ENCODE measurements at places on chromosomes 5 and 9.

DNA sequence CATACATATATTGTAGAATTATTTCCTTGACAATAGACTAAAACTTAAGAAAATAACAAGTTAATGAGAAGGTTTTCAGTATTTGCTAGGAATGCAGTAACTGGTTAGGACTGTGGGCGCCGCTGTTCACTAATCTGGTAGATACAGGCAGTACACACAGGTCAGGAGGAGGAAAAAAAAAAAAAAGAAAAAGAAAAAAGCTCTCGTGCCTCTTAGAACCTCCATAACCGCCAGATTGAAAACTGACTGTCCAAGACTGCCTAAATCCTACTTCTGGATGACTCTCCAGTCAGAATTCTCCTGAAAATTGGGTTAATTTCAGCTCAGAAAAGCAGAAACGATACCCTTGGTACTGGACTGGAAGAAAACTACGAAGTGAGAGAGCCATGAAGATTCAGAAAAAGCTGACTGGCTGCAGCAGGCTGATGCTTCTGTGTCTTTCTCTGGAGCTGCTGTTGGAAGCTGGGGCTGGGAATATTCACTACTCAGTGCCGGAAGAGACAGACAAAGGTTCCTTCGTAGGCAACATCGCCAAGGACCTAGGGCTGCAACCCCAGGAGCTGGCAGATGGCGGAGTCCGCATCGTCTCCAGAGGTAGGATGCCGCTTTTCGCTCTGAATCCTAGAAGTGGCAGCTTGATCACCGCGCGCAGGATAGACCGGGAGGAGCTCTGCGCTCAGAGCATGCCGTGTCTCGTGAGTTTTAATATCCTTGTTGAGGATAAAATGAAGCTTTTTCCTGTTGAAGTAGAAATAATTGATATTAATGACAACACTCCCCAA is at the start of gene PCDHGA1:
PCDHGA1 (plus strand) TSS at position 216 of the 782 bp plus-strand sequence.
- DNase-seq = no peak

GRCh38 chr5:73330613-73331012 is 118.0 kb downstream of the FOXD1 start:
- DNase-seq = no peak

DNA sequence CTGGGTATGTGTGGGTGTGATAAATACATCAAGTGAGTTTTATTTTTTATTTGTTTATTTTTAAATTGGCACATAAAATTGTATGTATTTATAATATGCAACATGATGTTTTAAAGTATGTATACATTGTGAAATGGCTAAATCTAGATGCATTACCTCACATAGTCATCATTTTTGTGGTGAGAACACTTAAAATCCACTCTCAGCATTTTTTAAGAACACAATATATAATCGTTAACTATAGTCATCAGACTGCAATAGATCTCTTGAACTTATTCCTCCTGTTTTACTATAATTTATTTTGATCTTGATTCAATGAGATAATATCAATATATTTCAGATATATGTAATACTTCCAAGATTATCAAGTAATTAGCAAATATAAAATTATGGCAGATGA is 93.9 kb upstream of the ALDH1A1 start:
- no peak for DNase-seq

GRCh38 chr5:116645627-116646026 is 71.0 kb upstream of the SEMA6A start:
- no peak for DNase-seq

GRCh38 chr5:82622205-82622604 is 344.1 kb upstream of the RPS23 start:
- DNase-seq = no peak

GRCh38 chr9:69379270-69379982 is 54.4 kb downstream of the ENTREP1 start:
- DNase-seq = no peak

- no peak for DNase-seq
Observed at GRCh38 chr5:17720071-17720470, 85.8 kb downstream of the TAF11L14 start.

DNA sequence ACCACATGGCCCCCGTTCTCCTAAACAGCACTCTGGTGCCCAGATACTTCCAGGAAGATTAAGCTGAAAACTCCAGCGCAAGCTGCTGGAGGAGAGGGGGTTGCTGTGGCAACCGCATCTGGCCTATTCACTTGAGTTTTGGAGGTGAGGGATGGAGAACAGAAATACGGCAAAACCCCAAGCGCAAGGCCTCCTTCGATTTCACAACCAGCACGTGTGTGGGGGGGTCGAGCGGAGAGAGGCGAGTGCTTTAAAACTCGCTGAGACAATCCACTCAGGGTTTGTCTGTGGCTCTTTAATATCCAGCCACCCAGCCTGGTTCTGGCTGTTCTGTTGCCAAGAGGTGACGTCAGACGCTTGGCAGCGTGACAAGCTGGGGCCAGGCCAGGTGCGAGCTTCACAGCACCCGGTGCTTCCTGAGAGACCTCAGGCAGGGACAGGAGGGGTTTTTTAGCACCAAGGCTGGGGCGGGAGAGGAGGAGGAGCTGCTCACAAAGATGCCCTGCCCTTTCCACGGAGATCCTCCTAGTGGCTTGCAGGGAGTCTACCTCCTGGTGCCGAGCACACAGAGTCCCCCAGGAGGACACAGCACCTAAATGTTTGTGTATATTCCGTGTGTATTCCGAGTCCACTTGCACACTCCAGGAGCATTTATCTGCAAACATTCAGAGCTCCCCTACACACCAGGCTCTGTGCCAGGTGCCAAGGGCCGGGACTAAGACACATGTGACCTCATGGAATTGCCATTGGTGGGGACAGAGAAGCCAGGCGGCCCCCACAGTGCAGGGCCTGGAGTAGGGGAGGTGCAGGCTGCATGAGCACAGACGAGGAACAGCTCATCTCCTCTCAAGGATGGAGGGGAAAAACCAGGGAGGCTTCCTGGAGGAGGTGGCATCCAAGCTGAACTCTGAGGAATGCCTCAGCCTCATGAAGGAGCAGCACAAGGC is 194.6 kb downstream of the OLFM1 start:
- DNase-seq = no peak

DNA sequence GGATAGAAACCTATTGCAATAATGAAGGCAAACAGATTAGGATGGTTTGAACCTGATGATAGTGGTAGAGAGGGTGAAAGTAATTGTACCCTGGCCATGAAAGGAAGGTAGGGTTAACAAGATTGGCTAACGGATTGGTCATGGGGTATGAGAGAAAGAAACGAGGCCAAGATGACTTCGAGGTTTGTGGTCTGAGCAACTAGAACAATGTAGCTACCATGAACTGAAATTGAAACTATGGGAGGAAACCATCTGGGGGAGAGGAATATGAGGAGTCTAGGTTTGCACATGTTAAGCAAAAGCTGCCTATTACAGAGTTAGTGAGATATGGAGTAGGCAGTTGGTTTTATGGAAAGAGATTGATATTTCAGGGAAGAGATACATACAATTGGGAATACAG is 406.0 kb downstream of the PRELID2 start:
- no peak for DNase-seq

DNA sequence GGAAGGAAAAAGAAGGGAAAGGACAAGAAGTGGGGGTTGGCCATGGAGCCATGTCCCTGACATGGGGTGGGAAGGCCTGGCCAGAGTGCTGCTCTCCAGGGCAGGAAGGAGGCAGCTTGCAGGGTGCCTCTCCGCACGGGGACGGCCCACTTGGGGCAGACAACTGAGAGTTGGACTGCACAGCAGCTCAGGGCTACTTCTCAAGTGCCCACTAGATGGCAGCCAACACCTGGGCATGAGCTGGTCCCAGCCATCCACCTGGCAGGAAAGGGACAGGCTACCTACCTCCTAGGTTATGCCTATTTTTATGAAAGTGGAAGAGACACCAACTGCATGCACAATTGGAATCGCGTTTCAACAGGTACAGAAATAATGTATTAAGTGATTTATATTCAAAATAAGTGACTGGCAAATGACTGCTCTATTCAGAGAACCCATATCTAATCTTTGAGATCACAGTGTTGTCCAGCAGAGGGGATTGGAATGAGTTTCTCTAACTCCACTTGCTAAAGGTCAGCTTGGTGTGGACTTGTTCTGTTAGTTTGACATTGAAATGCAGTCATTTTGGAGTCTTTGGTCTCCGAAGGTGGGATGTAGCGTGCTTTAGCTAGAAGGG is 113.4 kb downstream of the SYK start:
- DNase-seq = peak; percentile 37

- no peak for DNase-seq
Observed at GRCh38 chr9:1701113-1701512, 314.0 kb upstream of the SMARCA2 start.

DNA sequence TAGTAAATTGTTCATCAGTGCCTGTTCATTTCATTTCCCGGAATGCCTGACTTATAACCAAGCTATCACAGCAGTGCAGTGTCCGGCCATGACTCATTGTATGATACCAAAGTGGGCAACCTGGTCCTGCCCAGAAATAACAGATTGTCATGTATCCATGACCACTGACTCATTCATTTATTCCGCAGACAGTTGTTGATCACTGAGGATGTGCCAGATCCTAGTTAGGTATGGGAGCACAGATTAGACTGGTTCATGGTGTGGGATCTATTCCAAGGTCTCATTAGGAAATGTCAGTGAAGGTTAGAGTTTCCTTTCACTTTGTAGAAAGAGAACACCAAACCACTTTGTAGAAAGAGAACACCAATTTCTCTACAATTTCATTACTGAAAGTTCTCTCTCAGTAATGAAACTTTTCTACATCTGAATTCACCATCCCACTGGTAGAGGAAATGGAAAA is 8.7 kb downstream of the NREP start:
- no peak for DNase-seq

DNA sequence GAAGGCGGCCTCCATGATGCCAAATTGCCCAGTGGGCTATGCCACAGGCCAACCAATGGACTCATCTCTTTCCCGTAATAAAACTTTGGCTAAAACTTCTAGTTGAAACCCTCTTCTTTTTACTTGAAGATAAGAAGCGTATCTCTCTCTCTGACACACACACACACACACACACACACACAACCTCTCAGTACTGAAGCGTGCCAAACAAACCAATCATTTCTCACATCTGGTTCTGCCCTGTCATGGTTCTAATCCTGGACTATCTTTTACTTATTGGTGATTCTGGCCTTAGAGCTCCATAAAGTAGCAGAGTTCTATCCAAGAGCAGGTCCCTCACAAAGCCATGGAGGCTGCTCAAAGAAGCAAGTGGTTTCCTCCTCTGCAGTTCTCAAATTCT is 64.6 kb downstream of the PTCH1 start:
- DNase-seq = no peak

GRCh38 chr9:94632737-94633136 is 6.6 kb downstream of the FBP1 start:
- no peak for DNase-seq

- no peak for DNase-seq
Observed at GRCh38 chr9:90000925-90001324, 396.1 kb downstream of the GADD45G start.

GRCh38 chr5:102539562-102539961 is 40.8 kb upstream of the SLCO6A1 start:
- DNase-seq = no peak

DNA sequence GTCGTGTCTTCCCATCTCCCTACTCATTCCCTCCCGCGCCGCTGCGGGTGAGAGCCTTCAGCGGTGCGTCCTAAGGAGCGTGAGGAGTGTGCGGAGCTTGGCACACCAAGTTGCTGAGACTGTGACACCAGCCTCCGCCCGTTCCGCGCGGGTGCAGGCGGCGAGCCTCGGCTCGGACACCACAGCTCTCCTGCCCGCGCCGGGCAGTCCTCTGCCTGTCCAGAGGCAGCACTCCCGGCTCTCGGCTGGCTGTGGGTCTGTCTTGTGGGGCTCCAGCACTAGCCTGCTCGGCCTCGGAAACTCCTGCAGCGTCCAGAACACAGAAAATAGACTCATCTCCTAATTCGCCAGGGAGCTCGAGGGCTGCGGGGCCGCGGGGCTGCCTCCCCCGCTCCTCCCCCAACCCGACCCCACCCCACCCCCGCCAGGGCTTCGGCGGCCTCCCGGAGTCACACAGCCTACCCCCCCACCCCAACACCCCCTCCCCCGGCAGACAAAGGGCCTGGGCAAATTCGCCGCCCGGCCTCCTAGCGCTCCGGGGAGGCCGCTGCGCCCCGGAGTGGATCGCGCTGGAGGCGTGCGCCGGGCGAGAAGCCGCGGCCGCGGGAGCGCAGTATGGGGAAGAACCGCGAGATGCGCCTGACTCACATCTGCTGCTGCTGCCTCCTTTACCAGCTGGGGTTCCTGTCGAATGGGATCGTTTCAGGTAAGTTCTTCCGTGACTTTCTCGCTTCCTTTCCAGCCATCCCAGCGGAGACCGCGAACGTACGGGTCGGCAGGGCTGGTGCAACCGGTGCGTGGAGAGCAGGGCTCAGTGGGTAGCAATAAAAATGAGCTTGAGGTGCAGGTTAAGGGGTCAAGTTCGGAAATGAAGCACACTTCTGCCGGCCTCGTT is at the start of gene ADAMTS19:
ADAMTS19 (plus strand) TSS at position 522 of the 895 bp plus-strand sequence; CDS start at position 616, 94 bp downstream.
- DNase-seq = no peak

- no peak for DNase-seq
Observed at GRCh38 chr5:24623031-24623430, 21.7 kb downstream of the CDH10 start.

GRCh38 chr5:62152394-62153087 is 153.5 kb upstream of the KIF2A start:
- no peak for DNase-seq

- no peak for DNase-seq
Observed at GRCh38 chr5:143314659-143315058, 88.8 kb downstream of the NR3C1 start.

DNA sequence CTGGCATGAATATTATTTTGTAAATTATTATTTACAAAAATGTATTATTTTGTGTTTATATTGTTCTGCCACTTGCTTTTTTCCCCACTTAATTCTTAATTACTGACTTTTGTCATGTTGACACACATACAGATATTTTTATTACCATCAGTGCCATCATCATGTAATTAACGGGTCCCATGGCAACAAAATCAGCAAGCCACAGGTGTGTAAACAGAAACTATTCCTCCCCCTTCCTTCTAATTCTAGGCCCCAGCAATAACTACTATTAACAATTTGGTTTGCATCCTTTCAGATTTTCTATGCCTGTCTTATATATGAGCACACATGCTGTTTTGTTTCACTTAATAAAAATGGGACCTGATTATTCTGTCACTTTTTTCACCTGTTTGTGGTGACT is 29.3 kb downstream of the CYFIP2 start:
- no peak for DNase-seq

DNA sequence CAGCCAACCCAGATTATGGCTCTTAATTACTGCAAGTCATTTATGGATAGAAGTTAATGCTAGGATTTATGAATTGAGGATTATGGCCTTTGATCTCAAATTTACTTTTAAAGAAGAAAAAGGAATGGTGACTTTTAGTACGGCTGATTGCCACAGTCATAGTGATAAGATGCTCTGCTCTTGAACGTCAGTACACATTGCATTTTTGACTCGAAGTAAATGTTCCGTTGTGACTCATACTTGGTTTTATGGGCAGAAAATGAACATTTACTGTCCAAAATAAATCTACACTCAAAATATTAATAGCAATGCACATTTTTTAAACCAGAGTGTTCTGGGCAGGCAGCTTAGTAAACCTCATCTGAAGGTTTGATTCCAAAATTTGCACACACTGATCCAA is 830 bp downstream of the ADAMTSL1 start:
- no peak for DNase-seq

- DNase-seq = no peak
Observed at GRCh38 chr5:35443803-35444595, 173.7 kb upstream of the SPEF2 start.
